Mucosa of gallbladder (tissue), 1 donor: ENCODE measurements at places on chromosomes 12 and 14. TPM values are rescaled to one million over a fixed set of nuclear protein-coding genes. Genes with fewer than 3 reads are reported as not detected.

TEX22 gene
- 2.6 TPM for total RNA-seq

TAS2R50 gene
- total RNA-seq = 1.3 TPM

DDN gene
- total RNA-seq = 0.06 TPM

POTEG gene
- not detected for total RNA-seq

KCNH3 gene
- total RNA-seq = 22.6 TPM

CD27 gene
- total RNA-seq = 3.8 TPM

LPCAT3 gene
- 26.6 TPM for total RNA-seq

PTPRR gene
- total RNA-seq = 7.7 TPM

PRPH gene
- total RNA-seq = 6.3 TPM

KLRD1 gene
- 1.8 TPM for total RNA-seq

PTHLH gene
- total RNA-seq = 103 TPM
